ENCODE measurements at places on chromosomes 5 and 9.

DNA sequence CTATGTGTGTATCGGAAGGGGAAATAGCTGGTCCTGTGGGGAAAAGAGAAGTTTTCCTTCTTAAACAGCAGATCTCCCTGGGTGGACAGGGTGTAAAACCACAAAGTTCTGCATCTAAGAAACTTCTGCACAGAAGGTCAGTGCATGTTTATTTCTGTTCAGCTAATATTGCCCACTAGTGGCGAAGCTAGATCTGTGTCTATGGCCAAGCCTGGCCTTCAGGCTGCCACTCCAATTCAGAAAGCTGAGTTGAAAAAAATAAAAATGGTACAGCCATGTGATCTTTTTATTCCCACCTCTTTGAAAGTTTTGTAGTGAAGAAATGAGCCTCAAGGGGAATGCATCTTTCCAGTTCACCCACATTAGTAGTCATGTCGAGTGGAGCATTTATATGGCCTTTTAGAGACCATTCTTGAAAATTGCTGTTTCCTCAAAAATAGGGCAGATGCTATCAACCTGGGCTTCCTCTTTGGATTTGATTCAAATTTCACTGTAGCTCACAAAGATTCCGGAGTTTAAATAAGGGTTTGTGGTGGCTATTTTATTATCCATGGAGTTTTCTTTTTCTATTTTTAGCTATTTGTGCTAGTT is 488.0 kb downstream of the PRELID2 start:
- no peak for DNase-seq

- DNase-seq = no peak
These were observed 384.6 kb upstream of the CD180 start for GRCh38 chr5:67581203-67581602.

DNA sequence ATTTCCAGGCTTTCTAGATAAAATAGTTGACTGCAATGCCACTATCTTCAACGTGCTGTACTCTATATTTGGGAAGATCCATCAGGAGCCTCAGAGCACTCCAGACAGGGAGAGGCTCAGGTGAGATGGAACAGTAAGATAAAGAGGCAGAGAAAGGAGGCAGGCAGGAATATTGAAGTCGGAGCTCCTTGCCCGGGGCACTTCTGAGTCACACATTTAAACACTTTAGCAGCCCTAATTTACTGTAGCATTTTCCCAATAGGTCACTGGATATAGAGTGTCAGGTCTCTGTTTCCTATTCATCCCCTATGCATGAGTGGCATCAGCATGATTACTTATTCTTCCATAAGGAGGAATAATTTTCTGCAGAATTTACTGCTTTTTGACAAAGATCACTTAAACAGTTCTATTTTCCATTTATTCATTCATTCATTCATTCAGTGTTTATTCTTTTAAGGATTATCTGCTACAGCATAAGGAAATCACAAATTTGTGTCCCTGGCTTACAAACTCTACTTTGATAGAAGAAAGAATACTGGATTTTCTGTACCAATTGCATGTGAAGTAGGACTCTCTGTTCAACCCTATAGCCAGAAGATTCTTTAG is 170.7 kb downstream of the MAPKAP1 start:
- DNase-seq = no peak

DNA sequence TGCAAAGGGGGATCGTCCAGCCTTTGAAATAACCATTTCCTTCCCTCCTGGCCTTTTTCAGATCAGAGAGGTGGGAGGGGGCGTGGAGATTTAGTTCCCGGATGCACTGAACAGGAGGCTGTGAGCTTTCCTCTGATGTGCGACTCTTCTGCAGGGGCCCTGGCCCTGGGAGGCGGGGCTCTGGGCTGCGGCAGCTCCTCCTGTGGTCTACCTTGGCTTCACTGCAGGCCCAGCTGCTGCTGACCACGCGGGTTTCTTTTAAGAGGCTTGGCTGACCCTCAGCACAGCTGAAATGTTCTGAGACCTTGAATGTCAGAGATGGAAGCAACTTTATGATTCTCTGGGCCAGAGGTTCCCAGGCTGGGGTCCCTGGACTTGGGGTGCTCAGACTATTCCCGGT is 27.0 kb upstream of the COL15A1 start:
- DNase-seq = no peak

GRCh38 chr5:150408231-150408943 is 4.3 kb downstream of the CD74 start:
- no peak for DNase-seq

DNA sequence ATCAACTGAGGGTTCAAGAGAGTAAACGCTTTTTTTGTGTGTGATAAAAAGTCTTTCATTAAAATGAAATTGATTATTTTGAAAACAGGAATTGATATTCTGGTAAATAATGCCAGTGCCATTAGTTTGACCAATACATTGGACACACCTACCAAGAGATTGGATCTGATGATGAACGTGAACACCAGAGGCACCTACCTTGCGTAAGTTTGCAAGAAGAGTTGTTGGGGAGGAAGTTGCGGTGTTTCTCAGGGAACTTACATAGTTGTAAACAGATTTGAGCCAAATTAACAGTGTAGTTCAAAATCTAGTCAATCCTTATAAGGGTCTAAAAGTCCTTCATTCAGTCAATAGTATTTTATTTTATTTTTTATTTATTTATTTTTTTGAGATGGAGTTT is 28.9 kb downstream of the HSDL2 start:
- no peak for DNase-seq

GRCh38 chr5:113572716-113573115 is 59.2 kb downstream of the YTHDC2 start:
- DNase-seq = no peak

DNA sequence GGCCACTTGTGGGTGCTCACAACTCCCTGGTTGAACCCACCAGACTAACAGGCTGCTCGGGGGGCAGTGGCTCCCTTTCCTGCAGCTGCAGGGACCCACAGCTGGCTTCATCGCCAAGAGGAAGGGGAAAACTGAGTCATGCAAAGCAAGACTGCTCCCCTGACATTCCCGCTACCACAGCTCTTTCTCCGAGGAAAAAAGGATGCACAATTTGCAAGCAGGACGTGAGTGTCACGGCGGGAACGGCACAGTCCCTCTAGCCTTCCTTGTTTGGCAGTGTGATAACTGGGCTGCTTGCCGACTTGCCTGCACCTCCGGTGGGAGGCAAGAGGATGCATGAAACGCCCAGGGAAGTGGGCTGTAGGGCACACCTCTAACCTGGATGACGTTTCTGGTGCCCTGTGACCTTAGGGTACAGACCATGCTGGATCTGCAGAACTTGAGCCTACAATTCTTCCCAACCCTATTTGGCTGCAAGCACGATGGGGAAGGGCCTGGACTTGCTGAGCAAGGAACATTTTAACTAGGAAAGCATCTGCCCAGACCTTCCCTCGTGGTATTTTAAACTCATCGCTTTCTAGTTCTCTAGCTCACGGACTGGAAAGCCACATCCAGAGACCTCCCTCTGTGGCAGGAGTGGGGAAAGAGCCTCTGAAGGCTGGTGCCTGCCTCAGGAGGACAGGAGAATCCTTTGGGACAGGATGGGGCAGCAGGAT is 7.8 kb downstream of the SH3PXD2B start:
- no peak for DNase-seq

- DNase-seq = no peak
These were observed 63.0 kb downstream of the LMX1B start for GRCh38 chr9:126676685-126677143.

GRCh38 chr9:82970359-82970758 is 92.6 kb downstream of the RASEF start:
- DNase-seq = no peak

DNA sequence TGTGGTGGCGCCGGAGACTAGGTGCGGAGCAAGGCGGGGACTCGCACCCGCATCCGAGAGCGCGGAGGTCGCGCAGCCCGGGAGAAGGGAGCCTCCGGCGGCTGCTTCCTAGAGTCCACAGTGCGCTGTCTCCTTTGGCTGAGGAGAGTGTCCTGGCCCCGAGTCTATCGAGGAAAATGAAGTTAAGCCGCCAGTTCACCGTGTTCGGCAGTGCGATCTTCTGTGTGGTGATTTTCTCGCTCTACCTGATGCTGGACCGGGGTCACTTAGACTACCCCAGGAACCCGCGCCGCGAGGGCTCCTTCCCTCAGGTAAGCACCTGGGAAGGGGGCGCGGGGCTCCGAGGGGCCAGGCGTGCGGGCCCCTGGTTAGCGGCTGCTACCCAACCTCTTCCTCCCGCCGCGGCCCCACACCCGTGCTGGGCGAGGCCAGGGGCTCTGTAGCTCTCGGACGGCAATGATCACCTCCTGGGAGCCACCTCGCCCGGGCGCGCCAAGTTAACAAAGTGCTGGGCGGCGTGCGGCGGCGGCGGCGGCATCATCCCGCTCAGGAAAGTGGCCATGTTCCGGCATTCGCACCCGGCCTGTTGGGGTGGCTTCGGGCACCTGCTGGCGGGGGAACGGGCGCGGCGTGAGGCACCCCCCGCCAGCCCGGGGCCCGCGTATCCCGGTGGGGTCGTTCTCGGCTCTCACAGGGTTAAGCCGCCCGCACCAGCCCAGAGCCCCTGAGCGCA is 681 bp downstream of the MAN2A1 start:
- DNase-seq = no peak

DNA sequence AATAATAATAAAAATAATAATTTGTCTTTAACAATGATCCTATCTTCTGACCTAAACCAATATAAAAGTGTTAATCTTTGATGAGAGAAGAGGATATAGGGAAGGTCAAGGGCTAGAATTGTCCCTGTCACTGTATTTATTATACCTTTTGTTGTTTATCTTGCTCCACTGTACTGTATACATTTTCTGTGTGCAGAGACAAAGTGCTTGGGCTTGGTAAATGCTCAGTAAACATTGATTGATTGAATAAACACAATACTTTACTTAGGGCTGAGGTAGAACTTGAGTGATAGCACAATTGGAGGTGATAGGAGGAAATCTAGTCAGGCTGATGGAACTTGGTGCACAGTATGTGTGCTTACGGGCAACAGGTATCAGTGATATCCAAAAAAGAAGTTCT is 161.2 kb downstream of the ARRDC3 start:
- DNase-seq = no peak

DNA sequence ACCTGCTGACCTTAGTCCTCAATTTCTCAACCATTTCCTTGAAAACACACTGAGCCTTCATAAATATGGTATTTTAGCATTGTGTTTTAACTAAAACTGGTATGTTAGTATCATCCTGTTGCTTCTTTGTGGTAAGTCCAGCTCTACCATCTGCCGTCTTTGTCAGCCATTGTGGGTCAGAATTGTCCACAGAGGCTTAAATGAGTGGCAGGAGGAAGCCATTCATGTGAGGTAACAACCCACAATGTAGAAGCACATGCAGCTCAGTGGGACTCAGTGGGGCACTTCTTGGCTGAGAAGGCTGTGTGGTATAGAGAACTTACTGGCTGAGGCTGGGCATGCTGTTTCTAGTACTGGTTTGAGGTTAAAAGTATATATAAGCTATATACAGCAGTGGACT is 149.2 kb upstream of the NR3C1 start:
- no peak for DNase-seq

Measured in NCI-H526 treated with DMSO at 0.1 percent for 48 hours (cell line).